Dermis blood vessel endothelial cell (primary cell): ENCODE measurements at places on chromosomes 2 and 18. TPM values are rescaled to one million over a fixed set of nuclear protein-coding genes. Genes with fewer than 3 reads are reported as not detected.

- DNase-seq: peak; percentile 75
Measured at GRCh38 chr2:1593371-1594122, 150.8 kb downstream of the PXDN start.

- DNase-seq: no peak
Measured at GRCh38 chr2:12119841-12120240, 373.4 kb downstream of the LPIN1 start.

- DNase-seq: peak; percentile 39
Measured at GRCh38 chr2:180077295-180077906, 70.3 kb upstream of the CWC22 start.

Gene DOK6
- under 0.01 and 1.0 TPM in 2 replicates for total RNA-seq

Gene DHX57
- 25.2 and 29.7 TPM in 2 replicates for total RNA-seq

DNA sequence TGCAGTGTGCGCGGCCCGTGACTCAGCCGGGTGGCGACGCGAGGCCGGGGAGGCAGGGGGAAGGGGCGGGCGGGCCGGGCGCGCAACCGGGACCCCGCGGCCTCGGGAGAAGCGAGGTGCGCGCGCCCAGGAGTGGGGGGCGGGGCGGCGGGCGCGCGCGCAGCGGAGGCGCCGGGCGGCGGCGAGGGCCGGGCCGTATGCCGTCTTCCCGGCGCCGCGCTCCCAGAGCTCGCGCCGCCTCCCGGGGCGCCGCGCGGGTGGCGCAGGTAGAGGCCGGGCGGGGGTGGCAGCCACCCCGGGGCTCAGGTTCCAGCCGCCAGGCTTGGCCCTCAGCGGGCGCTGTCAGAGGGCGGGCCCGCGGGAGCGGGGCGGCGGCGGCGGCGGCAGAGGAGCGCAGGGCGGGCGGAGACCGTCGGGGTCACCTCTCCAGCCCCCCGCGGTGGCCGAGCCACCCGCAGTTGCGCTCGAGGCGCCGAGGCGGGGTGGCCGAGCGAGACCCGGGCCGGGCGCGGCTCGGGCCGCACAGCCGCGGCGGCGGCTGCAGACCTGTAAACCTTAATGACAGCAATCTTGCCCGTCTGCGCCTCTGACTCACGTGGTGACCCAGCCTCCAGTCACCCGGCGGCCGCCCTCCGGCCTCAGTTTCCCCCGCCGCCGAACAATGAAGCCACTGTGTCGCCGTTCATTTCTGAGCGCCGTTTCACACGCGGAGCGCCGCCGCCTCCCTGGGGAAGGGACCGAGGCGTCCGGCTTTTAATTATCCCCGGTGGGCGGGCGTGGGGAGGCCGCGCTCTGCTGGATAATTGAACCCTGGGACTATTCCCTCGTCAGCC, 25.3 kb upstream of the SMAD7 start:
- DNase-seq: peak; percentile 59

DNA sequence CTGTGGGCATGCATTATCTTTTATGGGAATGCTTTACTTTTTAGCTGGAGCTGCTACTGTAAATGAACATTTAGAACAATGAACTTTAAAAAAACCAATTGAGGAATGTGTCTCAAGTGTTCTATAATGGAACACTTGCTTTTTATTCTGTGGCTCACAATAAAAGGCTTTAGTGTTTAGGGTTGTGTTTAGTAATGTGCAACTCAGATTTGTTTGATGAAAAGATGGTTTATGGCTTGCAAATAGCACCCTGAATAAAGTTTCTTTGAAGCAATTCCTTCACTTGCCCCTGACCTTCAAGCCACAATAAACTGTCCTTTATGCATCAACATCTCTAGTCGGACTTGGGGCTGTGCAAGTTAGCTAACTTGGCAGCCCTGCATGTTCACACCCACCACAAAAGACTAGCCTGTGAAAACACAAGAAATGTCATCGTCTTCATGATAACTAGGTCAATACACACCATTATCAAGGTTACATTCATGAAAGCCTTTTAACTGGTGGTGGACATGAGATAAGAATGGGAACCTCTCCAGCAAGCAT, 98.7 kb downstream of the MYO1B start:
- DNase-seq: no peak

DNA sequence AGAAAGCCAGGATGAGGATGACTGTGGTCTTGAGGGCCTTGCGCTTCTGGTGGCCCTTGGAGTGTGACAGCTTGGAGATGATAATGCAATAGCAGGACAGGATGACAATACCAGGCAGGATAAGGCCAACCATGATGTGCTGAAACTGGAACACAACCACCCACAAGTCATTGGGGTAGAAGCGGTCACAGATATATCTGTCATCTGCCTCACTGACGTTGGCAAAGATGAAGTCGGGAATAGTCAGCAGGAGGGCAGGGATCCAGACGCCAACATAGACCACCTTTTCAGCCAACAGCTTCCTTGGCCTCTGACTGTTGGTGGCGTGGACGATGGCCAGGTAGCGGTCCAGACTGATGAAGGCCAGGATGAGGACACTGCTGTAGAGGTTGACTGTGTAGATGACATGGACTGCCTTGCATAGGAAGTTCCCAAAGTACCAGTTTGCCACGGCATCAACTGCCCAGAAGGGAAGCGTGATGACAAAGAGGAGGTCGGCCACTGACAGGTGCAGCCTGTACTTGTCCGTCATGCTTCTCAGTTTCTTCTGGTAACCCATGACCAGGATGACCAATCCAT, 2.7 kb downstream of the CXCR4 start:
- DNase-seq: no peak

GRCh38 chr2:238869293-238870124, 21.6 kb downstream of the TWIST2 start:
- no peak for DNase-seq

DNA sequence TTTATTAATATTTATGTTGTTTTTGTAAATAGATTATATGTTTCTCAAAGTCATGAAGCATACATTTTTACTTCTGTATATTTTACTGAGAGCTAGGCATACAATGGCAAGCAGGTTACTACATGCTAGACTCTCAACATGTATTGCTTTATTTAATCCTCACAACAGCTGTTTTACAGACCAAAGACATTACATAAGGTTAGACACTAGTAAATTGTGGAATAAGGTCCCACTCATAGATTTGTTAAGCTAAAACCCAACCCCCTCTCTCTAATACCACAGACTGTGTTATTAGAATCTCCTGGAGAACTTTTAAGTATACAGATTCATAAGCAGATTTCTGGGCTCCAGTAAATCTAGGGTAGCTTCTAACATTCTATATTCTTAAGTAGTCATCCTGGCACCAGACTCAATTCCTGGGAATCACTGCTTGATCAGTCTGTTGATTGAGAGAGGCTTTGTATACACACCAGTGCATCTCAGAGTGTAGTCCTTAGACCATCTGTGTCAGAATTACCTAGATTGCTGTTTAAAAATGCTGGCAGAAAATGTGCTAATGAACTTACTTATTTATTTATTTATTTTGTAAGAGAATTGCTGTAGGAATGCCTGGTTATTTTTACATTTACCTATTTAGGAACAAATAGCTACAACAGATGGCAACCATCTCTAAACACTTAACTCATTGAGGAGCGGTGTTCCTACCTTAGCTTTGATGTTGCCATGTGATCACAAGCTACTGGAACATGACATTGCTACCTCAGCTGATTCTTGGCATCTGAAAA, 153.5 kb upstream of the CAVIN2 start:
- no peak for DNase-seq

Gene NAT8
- total RNA-seq: not detected in 2 replicates

- no peak for DNase-seq
Measured at GRCh38 chr18:2612996-2613395, 41.6 kb downstream of the NDC80 start.

Gene CRYBA2
- not detected in 2 replicates for total RNA-seq
